ENCODE measurements at places on chromosomes 4 and X.

DNA sequence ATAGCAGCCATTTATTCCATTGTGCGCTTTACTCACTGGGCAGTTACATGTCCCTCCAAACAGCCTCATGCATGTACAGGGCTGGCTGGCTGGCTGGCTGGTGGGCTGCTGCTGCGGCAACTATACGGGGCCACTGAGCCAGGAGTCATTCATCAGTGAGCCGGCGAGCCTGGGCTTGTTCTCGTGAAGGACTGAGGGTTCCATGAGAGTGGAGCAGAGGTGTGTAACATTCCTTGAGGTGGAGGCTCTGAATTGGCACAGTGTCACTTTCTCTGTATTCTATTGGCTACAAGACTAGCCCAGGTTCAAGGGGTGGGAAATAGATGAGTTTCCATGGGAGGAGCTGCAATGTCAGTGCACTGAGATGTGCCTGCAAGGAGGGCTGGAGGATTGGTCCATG, 89.1 kb downstream of the ARHGAP10 start:
- DNase-seq: no peak

GRCh38 chrX:29587107-29587506, 628.3 kb upstream of the MAGEB2 start:
- DNase-seq: no peak

- DNase-seq: no peak
Measured at GRCh38 chrX:915427-916229, 285.0 kb downstream of the SHOX start.

GRCh38 chrX:39542316-39542715, 555.4 kb downstream of the BCOR start:
- DNase-seq: no peak

- peak; percentile 15 for DNase-seq
Measured at GRCh38 chr4:155891058-155891457, 12.4 kb upstream of the TDO2 start.

DNA sequence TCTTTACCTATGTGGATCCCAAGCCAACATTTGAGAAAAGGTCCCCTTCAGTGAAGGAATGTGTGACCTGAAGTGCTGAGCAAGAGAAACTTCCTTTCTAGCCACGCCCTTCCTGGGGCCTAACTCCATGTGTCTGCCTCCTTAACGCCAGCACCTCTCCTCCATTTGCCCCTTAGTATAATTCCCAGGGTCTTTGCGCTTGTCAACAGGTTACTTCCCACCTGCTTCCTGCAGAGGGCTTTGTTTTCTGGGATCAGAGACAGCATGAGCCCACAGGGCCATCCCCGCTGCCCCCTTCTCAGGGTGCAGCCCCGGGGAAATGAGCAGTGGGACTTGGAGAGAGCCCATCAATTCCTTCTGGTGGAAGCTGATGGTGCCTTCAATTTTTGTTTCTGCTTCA, 45.9 kb upstream of the DRD5 start:
- no peak for DNase-seq

GRCh38 chrX:39480963-39481362, 616.8 kb downstream of the BCOR start:
- no peak for DNase-seq

DNA sequence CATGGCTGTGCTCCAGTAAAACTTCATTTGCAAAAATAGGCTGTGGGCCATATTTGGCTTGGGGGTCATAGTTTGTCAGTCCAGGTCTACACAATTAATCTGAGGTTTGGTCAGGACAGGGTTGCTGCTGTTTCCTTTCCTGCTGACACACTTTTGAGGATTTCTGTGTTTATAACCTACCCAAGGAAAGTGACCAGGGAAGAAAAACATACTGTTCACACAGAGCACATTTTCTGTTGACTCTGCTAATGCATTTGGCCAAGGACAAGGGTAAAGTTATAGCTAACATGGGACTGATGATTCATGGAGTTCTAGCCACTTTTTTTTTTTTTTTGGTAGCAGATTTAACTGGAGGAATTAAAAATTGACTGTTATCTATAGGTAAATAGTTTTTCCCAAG, 43.9 kb upstream of the GEMIN8 start:
- no peak for DNase-seq

GRCh38 chr4:138404801-138405200, 162.7 kb upstream of the SLC7A11 start:
- DNase-seq: no peak

DNA sequence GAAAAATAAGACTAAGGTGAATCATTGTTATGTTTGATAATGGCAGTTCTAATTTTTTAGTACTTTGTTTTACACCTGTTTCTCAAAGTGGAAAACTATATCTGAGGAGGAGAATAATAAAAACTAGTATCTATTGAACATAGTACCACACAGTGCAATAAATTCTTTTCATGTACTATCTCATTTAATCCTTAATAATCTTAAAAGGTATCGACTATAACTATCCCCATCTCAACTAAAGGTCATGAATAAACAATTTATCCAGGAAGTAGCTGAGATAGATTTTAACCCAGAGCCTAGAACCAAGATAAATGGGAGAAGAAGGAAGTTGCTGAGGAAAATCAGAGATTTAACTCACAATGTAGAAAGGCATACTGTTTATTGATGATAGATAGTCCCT, 2.5 kb downstream of the CHIC2 start:
- no peak for DNase-seq

DNA sequence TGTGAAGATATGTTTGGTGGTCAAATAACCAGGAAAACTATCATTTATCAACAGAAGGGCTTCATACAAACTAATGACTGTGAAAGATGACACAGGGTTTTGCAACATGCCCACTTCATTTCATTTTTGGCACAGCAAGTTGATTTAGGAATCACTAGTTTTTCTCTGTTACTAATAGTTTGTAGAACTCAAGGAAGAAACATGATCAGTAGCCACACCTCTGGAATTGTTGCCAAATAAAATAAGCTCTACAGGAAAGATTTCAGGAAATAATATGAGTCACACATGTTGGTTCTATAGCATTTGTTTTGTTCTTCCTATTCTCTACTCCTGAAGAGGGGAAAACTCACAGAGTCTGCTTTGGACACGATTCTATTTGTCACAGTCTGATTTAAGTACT, 255.4 kb downstream of the TLL1 start:
- no peak for DNase-seq

DNA sequence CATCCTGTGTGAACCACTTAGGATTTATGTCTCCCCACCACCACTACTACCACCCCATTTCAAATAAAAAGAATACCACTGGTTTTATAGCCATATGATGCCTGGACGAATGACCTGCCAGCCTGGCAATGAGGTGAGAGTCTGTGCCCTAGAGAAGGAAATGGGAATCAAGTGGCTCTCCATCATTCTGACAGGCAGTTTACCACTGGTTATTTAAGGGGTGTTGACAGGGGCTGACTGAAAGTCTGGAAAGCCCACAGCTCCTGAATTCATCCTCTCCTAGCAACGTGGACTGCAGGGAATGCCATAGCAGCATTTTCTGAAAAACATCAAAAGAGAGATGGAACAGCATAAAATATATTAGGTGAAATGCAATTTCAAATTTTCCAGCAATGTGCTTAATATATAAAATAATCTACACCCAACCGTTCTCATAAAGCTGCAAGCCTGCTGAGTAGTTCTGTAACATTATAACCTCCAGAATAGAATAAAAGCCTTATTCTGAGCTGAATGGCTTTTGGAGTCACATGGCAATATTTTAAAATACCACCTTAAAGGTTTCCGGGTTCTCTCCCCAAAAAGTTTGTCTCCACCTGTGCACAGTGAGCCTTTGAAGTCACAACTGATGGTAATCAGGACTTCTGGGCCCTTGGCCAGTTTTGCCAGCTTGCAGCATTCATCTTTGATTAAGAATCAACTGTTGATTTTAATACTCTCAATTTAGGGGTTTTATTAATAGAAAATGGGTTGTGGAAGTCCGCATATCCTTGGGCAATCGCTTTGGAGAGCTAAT, 121.5 kb downstream of the DCTD start:
- no peak for DNase-seq

DNA sequence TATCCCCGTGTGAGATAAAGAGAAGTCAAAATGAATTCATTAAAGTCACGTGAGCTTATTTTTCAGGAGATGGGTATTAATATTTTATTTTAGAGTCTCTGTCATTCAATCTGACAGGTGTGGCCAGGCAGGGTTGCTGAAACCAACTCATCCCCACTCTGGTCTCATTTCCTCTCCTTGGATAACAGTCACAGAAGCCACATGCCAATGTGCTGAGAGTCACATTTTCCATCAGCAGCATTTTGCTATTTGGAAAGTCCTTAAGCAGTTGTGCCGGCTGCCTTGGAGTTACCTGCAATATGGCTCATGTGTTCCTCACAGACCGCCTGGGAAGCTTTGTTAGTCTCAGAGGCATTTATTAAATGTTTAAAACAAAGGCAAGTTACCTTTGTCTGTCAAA, 302.3 kb downstream of the DCHS2 start:
- no peak for DNase-seq
